ENCODE measurements at places on chromosomes 7 and 10. TPM values are rescaled to one million over a fixed set of nuclear protein-coding genes. Genes with fewer than 3 reads are reported as not detected.

Gene SPAM1
- not detected for polyA plus RNA-seq

Gene PDCD4
- polyA plus RNA-seq = 318 TPM

Gene GHRHR
- polyA plus RNA-seq = not detected

Gene SLC39A12
- polyA plus RNA-seq = not detected

Gene ECHS1
- 118 TPM for polyA plus RNA-seq

Gene FUOM
- 28.7 TPM for polyA plus RNA-seq

Gene MEIG1
- polyA plus RNA-seq = 1.1 TPM

Gene SVOPL
- 0.74 TPM for polyA plus RNA-seq

Gene BCCIP
- 74.9 TPM for polyA plus RNA-seq

GRCh38 chr10:91635401-91636400 is 2.8 kb upstream of the PPP1R3C start:
- H3K27me3 ChIP-seq = peaks cover 22% of the 10 kb centered on the region
- peaks cover 5% of the 10 kb centered on the region for H3K4me1 ChIP-seq
- H3K36me3 ChIP-seq = no peaks in the 10 kb centered on the region
- no peak overlapping the region for H3K27ac ChIP-seq
- H3K4me3 ChIP-seq = no peak overlapping the region
- DNase-seq = peak; percentile 14

- H3K27me3 ChIP-seq = no peaks in the 10 kb centered on the region
- no peaks in the 10 kb centered on the region for H3K4me1 ChIP-seq
- no peak for DNase-seq
- no peak overlapping the region for H3K27ac ChIP-seq
- H3K4me3 ChIP-seq = no peak overlapping the region
Observed at GRCh38 chr10:110324805-110325280, 20.1 kb upstream of the SMNDC1 start.

DNA sequence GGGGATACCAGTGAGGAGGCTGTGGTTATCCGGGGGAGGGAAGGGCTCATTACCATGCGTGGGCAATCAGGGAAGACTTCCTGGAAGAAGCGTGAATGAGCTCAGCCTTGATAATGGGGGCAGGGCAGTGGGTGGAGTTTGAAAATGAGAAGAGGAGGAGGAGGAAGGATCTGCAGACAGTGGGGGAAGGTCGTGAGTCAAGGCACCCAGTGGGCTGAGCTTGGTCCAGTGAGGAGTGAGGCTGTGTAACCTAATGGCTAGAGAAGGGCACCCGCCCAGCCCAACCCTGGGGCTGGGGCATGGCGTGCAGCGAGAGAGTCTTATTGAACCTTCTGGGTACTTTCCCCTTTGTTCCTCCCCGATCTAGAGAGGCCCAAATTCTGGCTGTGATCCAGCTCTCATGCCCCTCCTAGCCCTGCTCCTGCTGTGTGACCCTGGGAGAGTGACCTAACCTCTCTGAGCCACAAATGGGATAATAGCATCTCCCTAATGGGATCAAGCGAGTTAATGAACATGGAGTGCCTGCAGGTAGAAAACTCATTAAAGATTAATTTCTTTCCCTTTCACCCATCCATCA is 31.5 kb downstream of the CLIP2 start:
- no peak overlapping the region for H3K27ac ChIP-seq
- peaks cover 10% of the 10 kb centered on the region for H3K36me3 ChIP-seq
- H3K4me3 ChIP-seq = no peak overlapping the region
- no peak for DNase-seq

DNA sequence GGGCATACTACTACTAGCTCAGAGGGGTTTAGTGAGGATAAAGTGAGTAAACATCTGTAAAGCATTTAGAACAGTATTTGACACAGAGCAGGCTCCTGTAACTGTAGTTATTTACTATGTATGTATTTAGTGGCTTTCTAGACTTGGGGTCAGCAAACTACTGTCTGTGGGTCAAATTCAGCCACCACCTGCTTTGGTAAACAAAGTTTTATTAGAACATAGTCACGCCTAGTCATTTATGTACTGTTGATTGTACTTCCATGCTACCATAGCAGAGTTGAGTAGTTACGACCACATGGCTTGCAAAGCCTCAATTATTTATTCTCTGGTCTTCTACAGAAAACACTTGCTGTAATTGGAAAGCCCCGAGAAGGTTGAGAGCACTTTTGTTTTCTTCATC is 248.5 kb upstream of the PLPP4 start:
- H3K27me3 ChIP-seq = peaks cover 2% of the 10 kb centered on the region
- no peak for DNase-seq
- no peaks in the 10 kb centered on the region for H3K4me1 ChIP-seq
- H3K27ac ChIP-seq = no peak overlapping the region
- no peak overlapping the region for H3K4me3 ChIP-seq

DNA sequence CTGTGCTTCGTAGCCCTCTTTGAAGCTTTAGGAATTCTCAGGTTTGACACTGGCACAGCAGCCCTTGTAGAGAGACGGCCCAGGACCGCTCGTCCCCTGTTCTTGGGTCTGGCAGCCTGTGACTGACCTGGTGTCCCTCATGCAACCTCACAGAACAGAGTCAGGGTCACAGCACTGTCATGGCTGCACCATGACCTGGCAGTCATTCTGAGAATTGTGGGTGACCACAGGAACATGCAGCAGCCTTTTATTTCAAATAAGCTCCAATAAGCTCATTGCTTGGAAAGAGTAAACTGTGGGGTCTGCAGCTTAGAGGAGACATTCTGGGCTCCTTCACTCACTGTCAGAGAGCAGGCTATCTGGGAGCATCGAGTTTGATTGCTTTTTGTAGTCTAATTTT is 42.5 kb downstream of the MYO1G start:
- H3K36me3 ChIP-seq = no peaks in the 10 kb centered on the region
- H3K4me3 ChIP-seq = no peak overlapping the region
- no peaks in the 10 kb centered on the region for H3K4me1 ChIP-seq
- no peak for DNase-seq
- peaks cover 4% of the 10 kb centered on the region for H3K27me3 ChIP-seq
- H3K27ac ChIP-seq = no peak overlapping the region

DNA sequence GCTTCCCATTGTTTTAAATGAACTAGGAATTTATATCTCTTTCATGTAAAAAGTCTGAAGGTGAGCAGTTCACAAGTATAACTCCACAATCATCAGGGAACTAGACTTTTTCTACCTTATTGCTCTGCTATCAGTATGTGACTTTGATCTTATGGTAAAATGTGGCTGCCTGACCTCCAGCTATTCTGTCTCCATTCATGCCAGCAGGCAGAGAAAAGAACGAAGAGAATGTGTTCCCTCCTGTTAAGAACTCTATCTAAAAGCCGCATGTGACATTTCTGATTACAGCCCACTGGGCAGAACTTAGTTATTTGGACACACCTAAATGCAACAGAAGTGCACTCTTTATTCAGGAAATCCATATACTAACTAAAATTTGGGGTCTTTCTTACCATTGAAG is 102.8 kb upstream of the MBL2 start:
- H3K27me3 ChIP-seq = no peaks in the 10 kb centered on the region
- no peak for DNase-seq
- no peaks in the 10 kb centered on the region for H3K4me1 ChIP-seq
- no peak overlapping the region for H3K27ac ChIP-seq
- H3K4me3 ChIP-seq = no peak overlapping the region

- H3K36me3 ChIP-seq = no peaks in the 10 kb centered on the region
- no peak for DNase-seq
- no peaks in the 10 kb centered on the region for H3K4me1 ChIP-seq
- H3K27ac ChIP-seq = no peak overlapping the region
Observed at GRCh38 chr7:48244864-48245271, 73.6 kb downstream of the ABCA13 start.

DNA sequence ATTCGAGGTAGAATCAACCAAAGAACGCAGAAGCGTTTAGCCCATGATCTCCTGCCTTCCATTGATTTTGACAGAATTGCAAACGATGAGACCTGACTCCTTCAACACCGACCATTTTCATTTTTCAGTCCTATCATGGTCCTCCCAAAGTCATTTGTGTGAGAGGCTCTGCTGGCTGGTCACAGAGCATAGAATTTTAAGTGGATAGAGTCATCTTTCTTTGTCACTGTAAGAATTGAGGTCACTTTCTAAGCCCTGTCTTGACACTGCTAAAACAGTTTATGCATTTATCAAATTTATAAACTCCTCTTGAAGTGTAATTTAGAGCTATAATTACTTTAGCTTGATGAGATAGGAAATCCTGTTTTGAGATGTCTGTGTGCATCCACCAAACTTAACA is 72.0 kb downstream of the UBE3C start:
- H3K36me3 ChIP-seq = peaks cover 7% of the 10 kb centered on the region
- no peak overlapping the region for H3K4me3 ChIP-seq

- H3K36me3 ChIP-seq = peaks cover 6% of the 10 kb centered on the region
- no peak for DNase-seq
- peaks cover 4% of the 10 kb centered on the region for H3K27me3 ChIP-seq
- H3K4me1 ChIP-seq = peaks cover 18% of the 10 kb centered on the region
- H3K4me3 ChIP-seq = no peak overlapping the region
- no peak overlapping the region for H3K27ac ChIP-seq
Observed at GRCh38 chr7:36802459-36803135, 78.3 kb upstream of the AOAH start.

DNA sequence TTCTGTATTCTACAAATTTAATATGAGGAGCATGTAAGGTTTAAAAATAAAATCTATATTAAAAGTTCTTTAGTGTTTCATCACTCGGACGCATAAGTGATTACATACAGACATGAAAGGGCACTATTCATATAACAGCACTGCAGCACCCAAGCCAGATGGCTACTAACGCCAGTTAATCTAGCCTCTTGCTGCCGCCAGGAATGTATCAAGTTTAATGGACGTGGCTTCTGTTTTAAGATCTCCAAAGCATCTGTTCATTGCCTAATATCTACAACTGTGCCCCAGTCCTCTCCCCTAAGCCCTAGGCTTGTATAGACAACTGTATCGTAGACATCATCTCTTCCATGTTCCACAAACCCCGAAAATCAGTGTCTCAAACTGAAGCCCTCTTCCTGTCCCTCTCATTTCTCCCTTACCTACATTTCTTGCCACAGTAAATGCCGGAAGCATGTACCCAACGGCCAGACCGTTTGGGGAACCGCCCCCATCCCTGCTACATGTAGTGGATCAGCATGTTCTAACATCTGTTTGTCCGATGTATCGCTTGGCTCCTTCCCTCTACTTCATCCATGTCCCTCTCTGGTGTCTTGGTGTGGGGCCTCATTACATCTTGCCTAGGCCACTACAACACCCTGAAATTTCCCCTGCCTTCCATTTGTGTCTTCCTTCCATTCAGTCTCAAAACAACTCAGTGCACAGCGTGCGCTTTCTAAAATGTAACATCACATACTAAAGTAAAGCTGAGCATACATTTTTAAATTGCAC is 147.5 kb upstream of the RSU1 start:
- no peak overlapping the region for H3K4me3 ChIP-seq
- no peak overlapping the region for H3K27ac ChIP-seq
- DNase-seq = no peak
- no peaks in the 10 kb centered on the region for H3K36me3 ChIP-seq
- H3K27me3 ChIP-seq = peaks cover 5% of the 10 kb centered on the region

DNA sequence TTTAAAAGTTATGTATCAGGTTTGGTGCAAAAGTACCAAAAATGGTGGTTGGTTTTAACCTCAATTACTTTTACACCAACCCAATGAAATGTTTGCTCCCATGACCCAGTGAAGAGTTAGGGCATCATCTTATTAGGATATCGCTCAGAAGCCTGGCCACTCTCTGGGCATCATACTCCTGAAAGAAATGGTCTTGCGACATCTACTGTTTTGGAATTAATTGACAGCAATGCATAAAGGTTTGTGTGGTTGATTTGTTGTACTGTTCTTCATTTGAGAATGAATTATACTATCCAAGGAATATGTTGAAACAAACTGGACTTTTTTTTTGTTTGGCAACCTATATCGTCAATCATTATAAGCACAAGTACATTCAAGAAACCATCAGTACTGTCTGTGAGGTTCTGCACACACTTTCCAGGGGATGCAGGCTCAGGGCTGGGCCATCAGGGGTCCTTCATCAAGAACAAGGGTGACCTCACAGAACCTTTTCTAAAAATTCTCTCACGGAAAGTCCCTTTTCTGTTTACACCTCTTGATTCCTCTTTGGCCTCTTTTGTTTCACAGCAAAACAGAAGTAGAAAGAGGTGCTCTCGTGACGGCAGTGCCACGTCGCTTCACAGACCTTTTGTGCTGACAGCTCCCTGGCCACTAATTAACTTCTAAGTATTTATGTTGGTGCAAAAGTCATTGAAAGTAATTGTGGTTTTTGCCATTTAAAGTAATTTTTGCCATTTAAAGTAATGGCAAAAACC is 117.2 kb upstream of the KLF6 start:
- DNase-seq = peak; percentile 25
- H3K4me1 ChIP-seq = peaks cover 11% of the 10 kb centered on the region
- no peaks in the 10 kb centered on the region for H3K36me3 ChIP-seq

DNA sequence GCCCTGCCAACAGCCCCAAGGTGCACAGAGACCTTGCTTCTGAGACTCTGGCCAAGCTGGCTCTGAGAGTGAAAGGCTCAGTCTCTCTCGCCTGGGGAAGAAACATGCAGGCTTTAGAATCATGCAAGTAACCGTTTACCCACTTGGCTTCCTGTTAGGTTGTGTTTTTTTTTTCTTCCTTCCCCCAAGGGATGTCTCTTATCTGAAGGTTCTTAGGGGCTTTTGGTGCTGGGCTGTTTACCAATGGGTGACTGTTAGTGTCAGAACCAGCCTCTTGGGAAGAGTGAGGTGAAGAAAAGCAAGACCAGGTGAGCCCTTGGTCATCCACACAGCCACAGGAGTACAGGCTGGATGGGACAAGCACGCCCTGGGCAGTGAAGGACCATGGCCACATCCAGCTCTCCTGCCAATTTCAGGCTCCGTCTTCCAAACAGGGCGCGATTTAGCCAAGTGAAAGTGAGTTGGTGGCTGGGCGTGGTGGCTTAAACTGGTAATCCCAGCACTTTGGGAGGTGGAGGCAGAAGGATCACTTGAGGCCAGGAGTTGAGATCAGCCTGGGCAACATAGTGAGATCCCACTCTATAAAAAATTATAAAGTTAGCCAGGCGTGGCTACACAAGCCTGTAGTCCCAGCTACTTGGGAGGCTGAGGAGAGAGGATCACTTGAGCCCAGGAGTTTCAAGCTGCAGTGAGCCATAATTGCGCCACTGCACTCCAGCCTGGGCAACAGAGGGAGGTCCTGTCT is 76.3 kb upstream of the CUX1 start:
- peaks cover 9% of the 10 kb centered on the region for H3K4me1 ChIP-seq
- no peak for DNase-seq
- H3K4me3 ChIP-seq = peak overlapping the region; percentile 30
- no peaks in the 10 kb centered on the region for H3K36me3 ChIP-seq

GRCh38 chr7:9962742-9963141 is 1010.9 kb upstream of the PHF14 start:
- no peak overlapping the region for H3K4me3 ChIP-seq
- no peak for DNase-seq
- H3K27me3 ChIP-seq = no peaks in the 10 kb centered on the region
- no peaks in the 10 kb centered on the region for H3K4me1 ChIP-seq
- no peaks in the 10 kb centered on the region for H3K36me3 ChIP-seq

DNA sequence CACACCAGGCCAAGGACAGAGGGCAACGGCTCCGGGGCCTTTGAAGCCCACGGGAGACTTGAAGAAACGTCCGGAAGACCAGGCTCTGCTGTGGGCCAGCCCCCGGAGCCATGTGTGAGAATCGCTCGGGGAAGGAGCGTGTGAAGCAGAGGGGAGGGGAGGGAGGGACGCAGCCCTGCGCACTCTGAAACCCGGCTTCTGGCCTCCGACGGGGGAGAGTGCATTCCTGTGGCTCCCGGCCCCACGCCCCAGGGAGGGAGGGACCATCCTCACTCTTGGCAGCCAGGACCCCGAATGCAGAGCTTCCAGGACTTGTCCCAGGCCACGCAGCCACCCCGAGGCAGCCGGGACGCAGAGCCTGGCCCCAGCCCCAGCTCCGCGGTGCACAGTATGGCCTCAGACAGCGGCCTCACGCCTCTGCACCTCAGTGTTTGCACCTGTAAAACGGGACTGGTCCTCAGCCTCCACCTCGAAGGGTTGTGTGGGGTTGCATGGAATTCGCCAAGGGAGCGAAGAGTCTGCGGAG is 67.4 kb downstream of the PDGFA start:
- no peak overlapping the region for H3K27ac ChIP-seq
- H3K4me1 ChIP-seq = peaks cover 10% of the 10 kb centered on the region
- no peaks in the 10 kb centered on the region for H3K36me3 ChIP-seq
- DNase-seq = no peak
- H3K4me3 ChIP-seq = no peak overlapping the region

All from immature natural killer cell (primary cell).